ENCODE measurements at places on chromosomes 1 and 21. TPM values are rescaled to one million over a fixed set of nuclear protein-coding genes. Genes with fewer than 3 reads are reported as not detected.

DNA sequence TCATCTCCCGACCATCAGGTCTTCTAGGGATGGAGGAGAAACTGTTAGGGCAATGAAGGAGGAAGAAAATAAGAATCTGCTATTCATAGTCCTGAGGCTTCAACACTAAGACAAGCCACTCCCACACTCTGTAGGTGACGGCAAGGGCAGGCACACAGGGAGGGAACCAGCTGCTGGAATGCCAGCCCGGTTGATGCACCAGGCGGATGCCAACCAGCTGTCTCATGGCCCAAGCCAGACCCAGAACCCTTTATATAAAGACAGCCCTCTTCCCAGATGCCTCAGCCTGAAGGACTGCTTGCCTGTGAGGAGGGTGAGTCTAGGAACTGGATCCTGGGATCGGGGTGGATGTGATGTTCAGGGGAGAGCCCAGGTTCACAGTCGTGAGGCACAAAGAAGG, at the start of gene KPRP:
TSS of gene KPRP (plus strand) at position 279 of the 400 bp plus-strand sequence. CDS start 1,564 bp downstream, outside the sequence.
- no peaks in the 10 kb centered on the region for H3K4me1 ChIP-seq
- H3K27me3 ChIP-seq: peaks cover 8% of the 10 kb centered on the region
- H3K27ac ChIP-seq: no peak within 1 kb of the TSS
- no peak for DNase-seq

DNA sequence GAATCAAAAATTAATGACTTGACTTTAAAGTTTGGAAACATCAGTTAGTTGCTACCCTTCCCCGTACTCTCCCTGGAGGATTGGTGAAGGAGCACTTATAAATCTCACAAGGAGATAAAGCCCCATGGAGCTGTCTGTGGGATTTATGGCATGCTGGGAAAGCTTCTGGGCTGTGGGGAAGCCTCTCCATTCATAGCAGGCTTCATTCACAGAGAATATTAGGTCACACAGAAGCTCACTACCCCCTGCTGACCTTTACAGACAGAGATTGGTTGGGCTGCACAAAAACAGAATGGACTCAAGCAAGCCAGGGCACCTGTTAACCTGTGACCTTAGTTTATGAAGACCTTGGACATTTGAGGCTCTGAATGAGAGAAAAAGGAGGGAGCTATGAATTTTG, 32.1 kb downstream of the RGL1 start:
- H3K27me3 ChIP-seq: no peaks in the 10 kb centered on the region
- no peak for DNase-seq
- no peaks in the 10 kb centered on the region for H3K36me3 ChIP-seq
- no peak overlapping the region for H3K27ac ChIP-seq

- H3K36me3 ChIP-seq: no peaks in the 10 kb centered on the region
- H3K27me3 ChIP-seq: no peaks in the 10 kb centered on the region
- no peak for DNase-seq
- no peak overlapping the region for H3K27ac ChIP-seq
Observed at GRCh38 chr1:164614316-164614715, 55.3 kb downstream of the PBX1 start.

DNA sequence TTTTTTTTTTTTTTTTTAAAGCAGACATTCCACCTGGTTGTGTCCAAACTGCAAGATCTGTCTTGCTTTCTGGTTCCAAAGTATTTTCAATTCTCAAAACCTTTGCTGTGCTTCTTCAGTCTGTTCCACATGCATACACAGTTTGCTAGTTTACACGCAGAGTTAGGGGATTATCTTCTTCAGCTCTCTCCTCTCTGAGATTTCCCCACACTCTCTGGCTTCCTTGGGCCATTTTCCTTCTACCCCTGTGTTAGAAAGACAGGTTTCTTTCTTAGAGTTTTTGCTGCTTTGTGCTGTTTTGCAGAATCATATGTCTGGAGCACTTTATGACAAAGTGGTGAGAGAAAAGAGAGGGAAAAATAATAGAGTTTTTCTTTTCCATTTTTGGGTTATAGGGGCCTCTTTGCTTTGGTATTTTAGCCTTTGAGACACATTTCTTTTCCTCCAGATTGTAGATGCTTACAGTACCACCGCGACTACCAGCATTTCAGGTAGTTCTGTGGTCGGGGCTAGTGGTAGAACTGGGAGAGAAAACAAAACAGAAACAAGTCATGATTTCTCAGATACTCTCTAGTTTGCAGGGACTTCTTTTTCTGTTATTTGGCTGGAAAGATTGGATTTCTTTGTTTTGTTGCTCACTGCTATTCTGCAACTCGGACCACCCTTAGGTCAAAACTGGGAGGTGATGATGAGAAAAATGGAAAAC, 66.3 kb downstream of the RABGAP1L start:
- no peaks in the 10 kb centered on the region for H3K27me3 ChIP-seq
- H3K4me1 ChIP-seq: no peaks in the 10 kb centered on the region
- no peak overlapping the region for H3K27ac ChIP-seq
- no peak overlapping the region for H3K4me3 ChIP-seq
- H3K36me3 ChIP-seq: peaks cover 8% of the 10 kb centered on the region

DNA sequence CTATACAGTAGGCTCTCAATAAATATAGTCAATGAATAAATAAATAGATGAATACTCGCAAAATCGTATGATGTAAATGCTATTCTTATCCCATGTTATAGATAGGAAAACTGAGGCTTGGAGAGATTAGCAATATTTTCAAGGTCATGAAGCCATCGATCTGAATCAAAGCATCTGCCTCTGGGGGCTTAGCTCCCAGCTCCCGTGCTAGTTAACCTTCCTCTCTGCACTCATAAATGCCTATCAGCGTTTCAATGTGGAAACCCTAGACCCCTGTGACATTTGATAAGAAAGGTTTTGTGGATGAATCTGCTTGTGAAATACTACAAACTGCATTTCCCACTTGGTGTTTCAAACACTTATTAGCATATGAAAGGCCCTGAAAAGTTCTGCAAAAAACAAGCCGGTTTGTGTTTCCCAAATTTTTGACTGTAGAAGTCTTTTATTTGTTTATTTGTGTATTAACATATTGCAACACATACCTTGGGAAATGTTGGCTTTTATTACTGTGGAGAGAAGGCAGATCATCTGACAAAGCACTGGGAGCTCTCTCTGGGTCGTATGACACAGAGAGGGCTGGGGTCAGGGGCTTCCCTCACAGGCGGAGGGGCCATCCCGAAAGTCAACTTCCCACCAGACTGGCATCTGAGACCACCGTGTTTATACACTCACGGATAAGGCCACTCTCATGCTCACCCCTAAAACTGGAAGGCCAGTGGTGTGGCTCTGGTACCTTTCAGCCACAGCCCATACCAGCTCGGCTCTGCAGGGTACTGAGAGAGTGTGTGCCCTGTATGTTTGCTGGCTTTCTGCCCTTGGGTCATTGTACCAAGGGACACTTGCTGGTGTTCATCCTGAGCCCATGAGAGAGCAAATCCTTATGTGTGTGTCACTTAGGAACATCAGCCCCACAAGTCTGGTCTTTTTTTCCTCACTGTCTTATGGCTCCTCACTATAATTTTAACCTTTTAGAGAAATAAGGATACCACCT, 993 bp upstream of the PROK1 start:
- H3K27ac ChIP-seq: no peak overlapping the region
- H3K4me1 ChIP-seq: no peaks in the 10 kb centered on the region
- no peak for DNase-seq
- no peaks in the 10 kb centered on the region for H3K36me3 ChIP-seq
- no peaks in the 10 kb centered on the region for H3K27me3 ChIP-seq
- H3K4me3 ChIP-seq: no peak overlapping the region

DNA sequence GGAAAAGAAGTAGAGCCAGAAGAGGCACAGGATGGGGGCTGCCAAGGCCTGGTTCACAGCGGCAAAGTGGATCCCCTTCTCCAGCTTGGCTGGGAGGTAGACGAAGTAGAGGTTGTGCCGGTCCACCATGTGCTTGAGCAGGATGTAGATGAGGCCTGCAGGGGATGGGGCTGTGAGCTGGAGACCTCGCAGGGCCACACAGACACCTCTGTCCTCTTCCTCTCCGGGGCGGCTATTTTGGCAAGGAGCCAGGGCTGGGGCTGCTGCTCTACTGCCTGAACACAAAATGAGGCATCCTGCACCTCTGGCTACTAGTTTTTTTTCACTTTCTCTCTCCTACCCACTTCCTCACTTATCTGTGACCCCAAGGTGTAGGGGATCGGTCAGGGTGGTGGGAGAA, 32.3 kb downstream of the TMEM63A start:
- peak overlapping the region; percentile 31 for H3K27ac ChIP-seq
- peaks cover 99% of the 10 kb centered on the region for H3K36me3 ChIP-seq
- H3K4me1 ChIP-seq: peaks cover 25% of the 10 kb centered on the region
- no peak overlapping the region for H3K4me3 ChIP-seq

GRCh38 chr1:234542211-234542850, 63.4 kb upstream of the TARBP1 start:
- no peak overlapping the region for H3K4me3 ChIP-seq
- H3K27me3 ChIP-seq: no peaks in the 10 kb centered on the region
- H3K4me1 ChIP-seq: peaks cover 33% of the 10 kb centered on the region
- no peak overlapping the region for H3K27ac ChIP-seq
- DNase-seq: no peak
- H3K36me3 ChIP-seq: no peaks in the 10 kb centered on the region

DNA sequence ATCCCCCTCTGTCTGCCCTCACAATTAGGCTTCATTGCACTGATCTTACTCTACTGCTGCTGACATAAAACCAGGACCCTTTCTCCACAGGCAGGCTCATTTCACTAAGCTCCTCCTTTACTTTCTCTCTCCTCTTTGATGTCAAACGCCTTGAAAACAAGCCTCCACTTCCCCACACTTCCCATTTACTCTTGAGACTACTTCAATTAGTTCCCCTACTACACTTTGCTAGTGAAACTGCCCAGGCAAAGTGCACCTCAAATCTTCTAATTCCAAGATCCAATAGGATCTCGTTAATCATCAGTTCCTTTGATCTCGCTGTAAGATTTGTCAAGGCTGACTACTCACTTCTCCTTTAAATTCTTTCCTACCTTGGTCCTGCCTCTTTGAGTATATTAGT, 5.9 kb upstream of the CDC20 start:
- H3K27ac ChIP-seq: no peak overlapping the region
- no peak overlapping the region for H3K4me3 ChIP-seq
- peaks cover 19% of the 10 kb centered on the region for H3K4me1 ChIP-seq
- no peak for DNase-seq
- H3K27me3 ChIP-seq: no peaks in the 10 kb centered on the region

GRCh38 chr1:41108696-41109275, 87.3 kb upstream of the SLFNL1 start:
- peaks cover 30% of the 10 kb centered on the region for H3K4me1 ChIP-seq
- H3K4me3 ChIP-seq: no peak overlapping the region
- H3K36me3 ChIP-seq: peaks cover 6% of the 10 kb centered on the region
- peak overlapping the region; percentile 84 for H3K27ac ChIP-seq

GRCh38 chr1:218456444-218456843, 111.3 kb downstream of the TGFB2 start:
- no peaks in the 10 kb centered on the region for H3K27me3 ChIP-seq
- DNase-seq: no peak
- no peak overlapping the region for H3K27ac ChIP-seq
- no peak overlapping the region for H3K4me3 ChIP-seq
- H3K36me3 ChIP-seq: no peaks in the 10 kb centered on the region
- peaks cover 20% of the 10 kb centered on the region for H3K4me1 ChIP-seq

GRCh38 chr1:107748531-107748930, 216.4 kb downstream of the VAV3 start:
- H3K4me1 ChIP-seq: no peaks in the 10 kb centered on the region
- no peak overlapping the region for H3K4me3 ChIP-seq
- no peak for DNase-seq
- no peaks in the 10 kb centered on the region for H3K36me3 ChIP-seq

- H3K27me3 ChIP-seq: no peaks in the 10 kb centered on the region
- no peak for DNase-seq
- no peaks in the 10 kb centered on the region for H3K36me3 ChIP-seq
- no peak overlapping the region for H3K27ac ChIP-seq
- peaks cover 3% of the 10 kb centered on the region for H3K4me1 ChIP-seq
Observed at GRCh38 chr1:204203206-204203767, 7.0 kb upstream of the KISS1 start.

DNA sequence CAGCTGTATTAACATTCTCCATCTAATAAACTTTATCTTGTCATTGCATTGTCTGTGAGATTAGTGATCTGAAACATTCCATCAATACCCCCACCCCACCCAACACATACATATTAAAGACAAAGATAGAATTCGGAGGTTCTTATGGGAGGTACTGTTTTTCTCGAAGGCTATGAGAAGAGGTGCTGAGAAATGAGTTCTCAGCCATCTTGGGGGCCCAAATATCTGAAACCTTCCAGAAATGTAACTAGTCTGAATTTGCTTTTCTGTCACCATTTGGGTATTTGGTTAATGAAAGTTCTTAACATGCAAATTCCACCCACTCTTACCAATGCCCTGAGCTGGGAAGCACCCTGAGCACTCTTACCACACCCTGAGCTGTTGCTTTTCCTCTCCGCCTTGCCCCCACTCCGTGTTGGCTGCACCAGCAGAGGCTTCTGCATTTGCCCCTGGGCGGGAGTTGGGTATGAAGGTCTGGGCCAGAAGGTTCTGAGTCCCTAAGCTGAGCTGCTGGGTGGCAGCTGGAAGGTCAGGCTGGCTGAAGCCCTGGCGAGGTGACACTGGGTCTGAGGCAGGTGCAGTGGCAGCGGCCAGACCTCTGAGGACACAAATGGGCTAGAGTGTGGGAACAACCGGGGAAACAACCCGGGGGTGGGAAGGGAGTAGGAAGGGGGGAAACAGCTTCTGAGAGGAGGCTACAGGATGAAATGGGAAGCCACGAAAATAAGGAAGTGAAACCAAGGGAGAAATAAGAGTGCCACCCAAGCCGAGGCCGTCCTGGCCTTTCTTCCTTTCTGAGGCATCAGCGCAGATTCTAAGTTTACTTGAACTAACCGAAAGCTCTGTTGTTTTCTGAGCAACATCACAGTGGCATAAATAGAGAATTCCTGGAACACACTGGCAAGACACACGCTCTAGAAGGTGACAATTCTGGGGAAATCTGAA, 26.3 kb upstream of the IER5 start:
- peaks cover 29% of the 10 kb centered on the region for H3K4me1 ChIP-seq
- peak overlapping the region; percentile 61 for H3K27ac ChIP-seq
- DNase-seq: peak; percentile 75
- H3K4me3 ChIP-seq: no peak overlapping the region
- H3K27me3 ChIP-seq: no peaks in the 10 kb centered on the region

- peaks cover 10% of the 10 kb centered on the region for H3K4me1 ChIP-seq
- no peaks in the 10 kb centered on the region for H3K27me3 ChIP-seq
- peaks cover 75% of the 10 kb centered on the region for H3K36me3 ChIP-seq
Observed at GRCh38 chr1:46691997-46692790, 20.5 kb downstream of the TEX38 start.

- H3K4me3 ChIP-seq: peak overlapping the region; percentile 85
- DNase-seq: no peak
- H3K36me3 ChIP-seq: no peaks in the 10 kb centered on the region
- H3K4me1 ChIP-seq: peaks cover 36% of the 10 kb centered on the region
- no peaks in the 10 kb centered on the region for H3K27me3 ChIP-seq
- H3K27ac ChIP-seq: peak overlapping the region; percentile 81
Observed at GRCh38 chr21:45074818-45075595, 627 bp downstream of the ADARB1 start.

The CD34 gene
- total RNA-seq: 44.6 TPM

The KIRREL1 gene
- total RNA-seq: 26.9 TPM

The E2F2 gene
- 1.1 TPM for total RNA-seq

Data from lower lobe of right lung (tissue), 2 donors.